ENCODE measurements at places on chromosomes 7 and 10. TPM values are rescaled to one million over a fixed set of nuclear protein-coding genes. Genes with fewer than 3 reads are reported as not detected.

The ZNF488 gene
- total RNA-seq = 0.24 TPM

The LYZL2 gene
- not detected for total RNA-seq

The SPDYE3 gene
- not detected for total RNA-seq

The ZPBP gene
- 0.14 TPM for total RNA-seq

The UNC5B gene
- 4.2 TPM for total RNA-seq

The ADAP1 gene
- 6.2 TPM for total RNA-seq

The CABCOCO1 gene
- 0.14 TPM for total RNA-seq

The SAMD9L gene
- total RNA-seq = 38.5 TPM

The SORCS3 gene
- total RNA-seq = 0.05 TPM

The ICA1 gene
- 6.3 TPM for total RNA-seq

The CYP3A7 gene
- 0.99 TPM for total RNA-seq

The GIMAP1 gene
- 9.8 TPM for total RNA-seq

The GFRA1 gene
- total RNA-seq = 5.0 TPM

The MAGI2 gene
- total RNA-seq = 0.42 TPM

The RNF148 gene
- 0.24 TPM for total RNA-seq

The FAM221A gene
- 4.9 TPM for total RNA-seq

The TBX20 gene
- 0.09 TPM for total RNA-seq

DNA sequence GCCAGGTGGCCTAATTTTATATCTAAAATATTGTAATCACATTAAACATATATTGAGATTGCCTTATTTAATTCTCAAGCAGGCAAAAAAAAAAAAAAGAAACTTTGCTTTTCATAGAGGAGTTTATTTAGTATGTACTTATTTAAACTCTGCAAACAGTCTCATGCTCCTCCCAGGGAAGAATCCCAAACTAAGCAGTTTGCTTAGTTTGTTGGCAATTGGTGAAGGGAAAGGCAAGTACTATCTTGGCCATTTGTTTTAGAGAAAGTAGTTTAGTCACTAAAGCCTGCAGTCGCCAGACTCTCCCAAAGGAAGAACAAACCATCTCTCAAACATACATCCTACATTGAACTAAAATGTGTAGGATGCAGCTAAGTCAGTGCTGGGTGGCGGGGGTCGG lies 226.8 kb downstream of the CDC14C start:
- no peak for DNase-seq

- DNase-seq = no peak
These were observed 823 bp downstream of the COPG2 start for GRCh38 chr7:130667593-130668257.

DNA sequence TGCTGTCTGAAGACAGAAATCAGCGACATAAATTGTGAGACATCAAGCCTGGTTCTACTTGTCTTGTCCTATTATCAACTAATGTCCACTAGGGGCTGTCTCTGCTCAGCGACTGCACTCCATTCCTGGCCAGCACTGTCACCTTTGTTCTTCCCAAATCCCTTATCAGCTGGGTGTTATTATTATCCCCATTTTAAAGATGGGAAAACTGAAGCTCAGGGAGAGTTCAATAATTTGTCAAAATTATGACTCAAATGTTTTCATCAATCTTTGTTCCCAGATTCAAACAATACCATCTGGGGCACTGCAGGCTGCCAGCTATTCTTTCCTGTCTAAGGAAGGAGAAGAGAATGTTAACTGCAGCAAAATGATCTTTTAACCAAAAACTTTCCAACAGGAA lies 431.6 kb upstream of the NFE2L3 start:
- no peak for DNase-seq

GRCh38 chr10:97771055-97771891 lies 526 bp downstream of the SFRP5 start:
- no peak for DNase-seq

- DNase-seq = no peak
These were observed 13.7 kb upstream of the LAMB4 start for GRCh38 chr7:108143658-108144420.

GRCh38 chr7:30751696-30752273 lies at the start of gene INMT:
Gene INMT, plus strand, starts transcription at chr7:30752135. Its CDS starts 16 bp downstream, at chr7:30752151.
- DNase-seq = no peak

GRCh38 chr10:106815427-106816043 lies 349.0 kb downstream of the SORCS1 start:
- DNase-seq = no peak

- DNase-seq = no peak
These were observed 95.8 kb upstream of the AGBL3 start for GRCh38 chr7:134890246-134891240.

DNA sequence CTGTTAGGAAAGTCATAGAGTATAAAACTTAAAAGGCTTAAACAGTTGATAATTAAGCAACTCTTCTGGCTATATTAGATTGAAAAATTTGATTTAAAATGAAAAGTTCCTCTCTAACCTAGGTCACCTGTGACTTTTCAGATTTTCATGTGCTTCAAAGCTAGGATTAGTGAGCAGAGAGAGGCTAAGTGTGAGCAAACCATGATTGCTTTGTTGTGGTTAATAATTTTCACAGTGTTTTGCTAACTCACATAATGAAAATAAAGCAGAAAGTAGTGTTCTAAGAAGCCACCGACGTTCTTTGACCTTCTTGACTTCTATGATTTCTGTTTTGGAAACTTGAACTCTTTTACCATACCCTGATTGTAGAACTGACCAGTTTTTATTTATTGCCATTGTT lies 75.5 kb upstream of the OIT3 start:
- DNase-seq = no peak

- no peak for DNase-seq
These were observed 27.5 kb downstream of the PTPRE start for GRCh38 chr10:127934383-127934782.

- DNase-seq = no peak
These were observed 754 bp downstream of the GSTO1 start for GRCh38 chr10:104255311-104255981.

DNA sequence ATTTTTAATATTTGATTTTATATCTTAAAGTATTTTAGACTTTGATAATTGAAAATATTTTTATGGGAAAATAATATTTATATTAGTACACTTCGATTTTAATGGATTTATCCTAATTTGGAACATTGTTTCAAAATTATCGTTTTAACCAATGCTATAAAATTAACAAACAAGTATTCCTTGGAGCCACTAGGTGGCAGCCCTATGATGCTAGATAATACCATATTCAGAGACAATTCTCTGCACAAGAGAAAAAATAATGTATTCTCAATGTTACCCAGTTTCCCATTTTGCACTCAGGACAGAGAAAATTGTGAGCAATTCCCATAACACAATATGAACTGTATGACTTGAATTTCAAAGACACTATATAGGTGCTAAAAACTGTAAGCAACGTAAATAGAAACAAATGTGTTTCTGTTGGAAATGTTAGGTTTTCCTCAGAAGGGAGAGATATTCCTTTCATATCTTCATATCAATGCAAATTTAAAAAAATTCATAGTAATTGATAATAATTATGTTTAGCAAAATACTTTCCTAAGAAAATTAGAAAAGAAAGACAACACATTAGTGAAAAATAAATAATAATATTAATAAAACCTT lies 237.8 kb downstream of the SEMA3E start:
- no peak for DNase-seq

- DNase-seq = no peak
These were observed 205.5 kb downstream of the SEMA3D start for GRCh38 chr7:84981055-84981976.

DNA sequence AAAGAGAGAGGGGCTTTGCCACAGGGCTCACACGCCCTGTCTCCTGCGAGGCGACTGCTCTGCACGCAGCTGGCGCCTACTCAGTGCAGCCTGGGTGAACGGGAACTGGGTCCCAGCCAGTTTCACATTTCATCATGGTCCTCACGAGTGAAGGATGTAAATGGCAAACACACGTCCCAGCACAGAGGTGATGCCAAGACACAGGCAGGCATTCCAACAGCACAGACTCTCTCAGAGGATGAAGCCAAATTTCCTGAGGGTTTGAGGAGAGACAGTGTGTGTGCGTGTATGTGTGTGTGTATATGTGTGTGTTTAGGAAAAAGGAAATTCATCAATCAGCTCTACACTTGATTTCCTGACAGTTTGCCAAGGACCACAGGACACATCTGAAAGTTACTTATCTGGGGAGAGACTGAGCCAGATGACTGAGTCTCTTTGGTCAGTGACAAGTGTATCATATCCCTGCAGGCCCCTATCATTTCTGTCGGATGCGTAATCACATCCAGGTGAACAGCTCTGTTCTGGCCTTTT lies 53.9 kb downstream of the CHST15 start:
- no peak for DNase-seq

- no peak for DNase-seq
These were observed 45.3 kb downstream of the TACC2 start for GRCh38 chr10:122034149-122034756.

DNA sequence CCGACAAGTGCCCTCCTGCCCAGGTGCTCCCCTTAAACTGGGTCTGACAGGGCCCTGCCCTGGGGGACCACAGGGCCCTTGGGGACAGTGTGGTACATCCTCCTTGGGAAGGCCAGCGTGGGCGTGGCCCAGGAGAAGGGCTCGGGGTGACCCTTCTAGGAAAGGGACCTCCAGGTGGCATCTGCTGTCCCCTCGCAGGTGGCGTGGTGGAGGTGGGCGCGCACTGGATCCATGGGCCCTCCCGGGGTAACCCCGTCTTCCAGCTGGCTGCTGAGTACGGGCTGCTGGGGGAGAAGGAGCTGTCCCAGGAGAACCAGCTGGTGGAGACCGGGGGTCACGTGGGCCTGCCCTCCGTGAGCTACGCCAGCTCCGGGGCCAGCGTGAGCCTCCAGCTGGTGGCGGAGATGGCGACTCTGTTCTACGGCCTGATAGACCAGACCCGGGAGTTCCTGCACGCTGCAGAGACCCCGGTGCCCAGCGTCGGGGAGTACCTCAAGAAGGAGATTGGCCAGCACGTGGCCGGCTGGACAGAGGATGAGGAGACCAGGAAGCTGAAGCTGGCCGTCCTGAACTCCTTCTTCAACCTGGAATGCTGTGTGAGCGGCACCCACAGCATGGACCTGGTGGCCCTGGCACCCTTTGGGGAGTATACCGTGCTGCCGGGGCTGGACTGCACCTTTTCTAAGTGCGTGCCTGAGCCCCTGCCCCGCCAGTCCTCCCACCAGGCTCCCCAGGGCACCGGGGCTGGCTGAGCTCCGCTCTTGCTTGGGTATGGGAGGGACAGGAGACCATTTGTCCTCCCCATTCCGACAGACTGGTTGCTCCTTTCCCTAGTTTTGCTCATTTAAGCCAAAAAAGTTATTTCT lies 972 bp downstream of the PAOX start:
- no peak for DNase-seq

GRCh38 chr7:149257146-149257545 lies 4.8 kb upstream of the ZNF783 start:
- no peak for DNase-seq

DNA sequence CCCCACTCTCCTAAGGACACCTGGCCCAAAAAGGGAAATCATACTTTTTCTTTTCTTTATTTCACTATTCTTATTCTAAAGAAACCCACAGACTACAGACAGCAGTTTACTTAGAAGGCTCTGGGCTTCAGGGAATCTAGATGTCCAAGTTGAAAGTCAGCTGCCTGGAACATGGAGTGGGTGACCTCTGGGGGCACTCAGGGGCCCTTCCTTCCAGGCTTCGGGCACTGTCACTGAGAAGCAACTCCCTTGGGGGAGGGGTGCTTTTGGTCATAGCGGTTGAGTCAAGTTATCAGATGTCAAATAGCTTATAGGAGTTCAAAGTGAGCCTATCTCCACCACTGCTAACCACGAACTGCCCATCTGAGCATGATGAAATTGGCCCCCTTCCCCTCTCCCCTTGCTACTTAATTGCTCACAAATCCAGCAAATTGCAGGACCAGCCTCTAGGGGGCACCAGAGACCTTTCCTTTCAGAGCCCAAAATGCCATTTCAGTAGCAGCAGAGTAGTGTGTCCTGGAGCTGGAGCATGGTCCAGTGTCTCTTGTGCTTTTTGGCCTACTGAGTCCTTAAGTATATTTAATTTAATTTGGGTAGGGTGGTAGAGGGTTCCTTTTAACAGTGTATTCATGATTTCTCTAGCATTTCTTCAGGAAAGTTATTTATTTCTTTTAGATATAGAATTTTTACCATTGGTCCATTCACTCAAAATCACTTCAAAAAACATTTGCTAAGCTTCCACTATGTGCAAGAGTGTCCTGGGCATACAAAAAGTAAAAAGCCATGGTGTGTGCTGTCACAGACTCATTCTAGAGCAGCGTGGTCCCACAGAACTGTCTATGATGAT lies 463.8 kb downstream of the KCNMA1 start:
- DNase-seq = peak; percentile 65

DNA sequence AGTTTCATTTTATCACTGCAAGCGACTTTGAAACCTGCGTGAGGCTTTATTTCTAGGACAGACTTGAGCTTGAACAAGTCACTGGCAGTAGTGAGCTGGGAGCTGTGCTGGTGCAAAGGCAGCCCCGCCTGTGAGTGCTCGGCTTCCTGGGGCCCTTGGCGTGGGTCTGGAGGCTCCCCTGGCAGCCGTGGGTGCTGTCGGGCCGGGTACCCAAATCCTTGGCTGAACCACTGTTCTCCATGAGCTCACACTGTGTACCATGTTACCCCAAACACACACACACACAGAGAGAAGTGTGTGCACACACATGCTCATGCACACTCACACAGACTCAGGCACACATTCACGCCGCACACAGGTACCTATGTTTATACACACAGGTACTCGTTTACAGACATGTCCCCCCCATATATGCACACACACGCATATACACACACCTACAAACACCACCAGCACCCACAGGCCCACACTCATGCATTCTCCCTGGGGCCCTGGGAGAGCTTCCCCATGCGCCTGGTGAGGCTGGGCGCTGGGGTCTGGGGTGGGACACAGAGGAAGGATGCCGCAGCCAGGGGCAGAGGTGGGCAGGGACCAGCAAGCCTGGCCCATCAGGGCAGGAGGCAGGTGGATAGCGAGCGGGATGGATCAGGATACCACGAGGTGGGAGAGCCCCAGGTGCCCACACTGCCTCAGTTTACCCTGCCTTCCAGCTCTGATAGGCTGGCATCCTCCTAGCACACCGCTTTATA lies 158.8 kb downstream of the ADARB2 start:
- DNase-seq = no peak

DNA sequence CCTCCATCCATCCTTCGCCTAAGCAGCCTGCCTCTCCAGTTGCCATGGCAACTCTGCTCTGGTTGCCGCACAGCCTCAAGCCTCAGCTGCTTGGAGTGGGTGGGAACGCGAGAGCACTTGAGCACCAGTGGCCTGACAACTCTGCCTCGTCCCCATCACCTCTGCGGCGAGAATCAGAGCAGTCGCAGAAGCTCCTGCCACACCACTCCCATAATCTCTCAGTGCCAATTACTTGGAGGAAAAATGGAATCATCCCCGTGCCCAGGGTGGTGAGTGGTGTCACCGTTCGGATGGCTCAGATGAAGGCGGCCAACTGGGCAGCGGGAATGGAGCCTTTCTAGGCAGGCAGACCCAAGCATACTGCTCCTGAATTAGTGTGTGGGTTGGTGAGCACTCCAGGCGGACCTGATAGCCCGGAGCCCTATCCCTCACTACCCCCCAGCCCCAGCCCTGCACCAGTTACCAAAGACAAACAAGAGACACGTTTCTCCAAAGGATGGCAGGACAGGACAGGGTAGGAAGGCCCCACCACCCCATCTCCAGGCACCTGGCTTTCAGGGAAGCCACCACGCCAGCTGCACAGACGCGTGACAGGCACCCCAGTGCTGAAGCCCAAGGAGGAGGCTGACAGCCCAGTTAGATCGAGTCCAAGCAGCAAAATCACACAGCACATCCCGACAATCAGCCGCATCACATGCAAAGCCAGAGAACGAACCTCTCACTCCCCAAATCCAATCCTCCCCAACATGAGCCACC lies 335.4 kb downstream of the PTPRN2 start:
- DNase-seq = no peak

Measured in thymus (tissue), 14 donors.